Tibial nerve (tissue), 4 donors: ENCODE measurements at places on chromosomes 6 and 20.

- DNase-seq, result no peak
Measured at GRCh38 chr6:150915131-150915879, 49.8 kb downstream of the MTHFD1L start.

- no peak for DNase-seq
Measured at GRCh38 chr6:112946051-112946450, 598.9 kb downstream of the RFPL4B start.

DNA sequence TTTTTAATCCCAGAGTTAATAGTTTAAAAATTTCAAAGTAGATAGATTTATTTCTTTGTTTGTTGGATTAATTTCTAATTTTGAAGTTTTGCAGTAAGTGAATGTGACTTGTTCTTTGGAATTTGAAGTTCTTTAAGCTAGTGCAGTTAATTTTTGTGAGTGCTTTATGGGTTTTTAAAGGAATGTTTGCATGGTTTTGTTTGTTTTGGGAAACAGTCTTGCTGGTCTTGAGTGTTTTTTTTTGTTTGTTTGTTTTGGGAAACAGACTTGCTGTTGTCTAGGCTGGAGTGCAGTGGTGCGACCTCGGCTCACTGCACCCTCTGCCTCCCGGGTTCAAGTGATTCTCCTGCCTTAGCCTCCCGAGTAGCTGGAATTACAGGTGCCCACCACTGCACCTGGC is 9.5 kb downstream of the PANK2 start:
- DNase-seq, result no peak

- DNase-seq, result no peak
Measured at GRCh38 chr20:62428002-62428372, 648 bp upstream of the RBBP8NL start.

GRCh38 chr20:37630166-37630565 is 63.7 kb upstream of the CTNNBL1 start:
- no peak for DNase-seq

DNA sequence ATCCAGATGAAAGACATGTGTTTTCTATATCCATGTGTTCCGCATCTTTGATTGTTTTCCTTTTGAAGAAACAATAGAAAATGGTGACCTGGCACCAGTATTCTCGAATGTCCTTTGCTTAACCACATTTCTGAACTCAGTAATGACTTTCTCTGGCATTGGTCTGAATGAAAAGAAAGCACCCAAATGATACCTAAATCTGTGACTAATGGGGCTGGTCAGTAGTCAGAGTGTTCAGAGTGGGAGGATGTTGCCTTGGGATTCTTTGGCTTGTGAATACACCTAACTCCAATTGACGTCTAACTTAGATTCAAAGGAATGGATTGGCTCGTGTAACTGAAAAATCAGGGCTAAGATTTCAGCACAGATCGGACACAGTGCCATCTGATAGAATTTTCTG is 27.1 kb downstream of the PARD6B start:
- DNase-seq, result no peak
